ENCODE measurements at places on chromosomes 13 and 19.

DNA sequence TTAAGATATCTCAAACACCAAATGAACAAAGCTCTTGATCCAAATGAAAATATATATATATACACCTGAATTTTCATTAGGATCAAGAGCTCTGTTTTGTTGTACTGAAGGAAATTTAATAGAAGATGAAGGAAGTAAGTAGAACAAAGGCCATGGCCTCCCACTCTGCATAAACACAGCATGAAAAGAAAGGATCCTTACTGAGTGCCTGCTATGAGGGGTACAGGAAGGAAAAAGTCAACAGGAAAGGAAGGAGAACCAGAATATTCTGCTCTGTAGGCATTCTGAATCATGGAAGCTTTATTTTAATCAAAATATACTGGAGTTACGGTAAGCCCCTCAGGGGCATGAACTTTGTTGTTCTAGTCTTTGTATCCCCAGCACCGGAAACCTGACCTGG lies 22.1 kb downstream of the TMTC4 start:
- no peak for DNase-seq

DNA sequence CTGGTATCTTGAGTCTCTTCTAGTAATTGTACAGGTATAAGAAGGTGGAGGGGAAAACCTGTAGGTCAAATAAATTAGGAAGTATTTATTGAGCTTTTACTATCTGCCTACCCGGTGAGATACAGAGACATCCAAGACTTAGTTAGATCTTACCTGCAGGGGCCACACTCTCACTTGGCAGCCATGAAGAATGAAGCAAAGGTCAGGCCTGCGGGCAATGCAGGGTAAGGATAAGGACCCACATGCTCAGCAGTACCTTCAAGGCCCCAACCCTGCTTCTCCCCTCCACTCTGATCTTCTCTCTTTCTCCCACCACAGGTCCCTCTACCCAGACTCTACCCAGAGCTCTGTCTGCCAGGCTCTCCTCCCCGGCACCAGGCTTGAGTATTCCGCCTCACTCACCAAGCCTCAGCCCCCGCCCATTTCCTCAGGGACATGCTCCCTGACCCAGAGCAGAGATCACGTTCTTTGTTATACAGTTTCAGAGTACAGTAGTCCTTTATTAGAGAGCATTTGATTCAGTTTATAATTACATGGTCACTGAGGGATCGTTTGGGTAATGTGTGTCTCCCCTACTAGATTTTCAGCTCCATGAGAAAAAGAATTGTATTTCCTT lies 18.9 kb upstream of the CLDN10 start:
- no peak for DNase-seq

- no peak for DNase-seq
Measured at GRCh38 chr13:87535911-87536310, 135.3 kb upstream of the SLITRK5 start.

- no peak for DNase-seq
Measured at GRCh38 chr13:40221460-40222201, 444.8 kb downstream of the FOXO1 start.

DNA sequence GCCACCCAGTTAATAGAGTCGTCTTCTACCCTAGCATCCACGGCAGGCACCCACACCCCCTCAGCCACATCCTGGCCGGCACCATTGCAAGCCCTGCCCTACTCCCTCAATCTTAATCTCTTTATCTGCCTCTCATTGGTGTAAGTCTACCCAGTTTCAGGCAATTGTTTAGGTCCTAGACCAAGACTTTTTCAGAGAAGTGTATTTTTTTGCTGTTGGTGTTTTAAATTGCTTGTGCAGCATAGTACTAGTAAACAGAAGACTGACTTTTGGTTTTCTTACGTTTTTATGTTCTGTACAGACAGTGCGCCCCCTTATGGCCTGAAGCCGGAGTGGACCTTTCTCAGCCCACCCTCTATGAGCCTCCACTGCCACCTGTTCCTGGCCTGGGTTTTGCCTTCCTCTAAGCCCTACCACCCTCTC lies 2.3 kb upstream of the LCP1 start:
- DNase-seq: peak; percentile 80

DNA sequence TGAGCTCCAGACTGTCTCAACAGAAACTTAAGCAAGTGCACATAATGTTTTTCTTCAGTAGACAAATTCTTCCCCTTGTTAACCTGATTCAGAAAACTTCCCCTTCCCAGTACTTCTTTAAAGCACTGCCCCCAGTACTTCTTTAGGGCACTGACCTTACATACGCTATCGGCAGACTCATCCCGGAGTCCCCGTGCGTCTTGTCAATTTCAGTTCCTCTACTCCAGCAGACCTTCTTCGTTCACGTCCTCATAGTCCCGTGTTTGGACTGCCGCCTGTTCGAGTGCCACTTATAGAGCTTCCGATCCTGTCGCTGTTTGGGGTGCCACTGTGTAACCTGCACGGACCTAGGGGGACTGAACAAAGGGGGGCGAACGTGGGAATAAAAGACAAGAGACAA lies 29.0 kb downstream of the ZNF627 start:
- no peak for DNase-seq

All from activated naive CD4-positive, alpha-beta T cell treated with anti-CD3 and anti-CD28 coated beads, Interleukin-2, amount 50 U/mL, for 16 hours (primary cell).